ENCODE measurements at places on chromosomes 1 and 21. TPM values are rescaled to one million over a fixed set of nuclear protein-coding genes. Genes with fewer than 3 reads are reported as not detected.

Gene HSPA13
- total RNA-seq: 54.8 TPM

Gene OR2M3
- total RNA-seq: not detected

Gene INSRR
- not detected for total RNA-seq

DNA sequence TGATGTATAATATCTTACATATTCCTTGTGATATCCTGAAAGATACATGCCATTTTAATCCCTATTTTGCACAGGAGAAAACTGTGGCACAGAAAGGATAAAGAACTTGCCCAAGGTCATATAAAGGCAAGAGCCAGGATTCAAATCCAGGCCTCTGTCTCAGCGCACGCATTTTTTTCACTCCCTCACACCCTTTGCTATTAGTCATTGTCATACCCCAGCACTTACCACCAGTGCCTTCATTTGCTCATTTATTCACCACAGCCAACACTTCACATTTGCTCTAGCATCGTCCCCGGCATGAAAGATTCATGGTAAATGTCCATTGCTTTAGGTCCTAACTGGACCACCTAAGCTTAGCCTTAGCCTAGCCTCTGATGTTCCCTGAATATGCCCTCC, 14.2 kb downstream of the ALX3 start:
- DNase-seq: no peak

DNA sequence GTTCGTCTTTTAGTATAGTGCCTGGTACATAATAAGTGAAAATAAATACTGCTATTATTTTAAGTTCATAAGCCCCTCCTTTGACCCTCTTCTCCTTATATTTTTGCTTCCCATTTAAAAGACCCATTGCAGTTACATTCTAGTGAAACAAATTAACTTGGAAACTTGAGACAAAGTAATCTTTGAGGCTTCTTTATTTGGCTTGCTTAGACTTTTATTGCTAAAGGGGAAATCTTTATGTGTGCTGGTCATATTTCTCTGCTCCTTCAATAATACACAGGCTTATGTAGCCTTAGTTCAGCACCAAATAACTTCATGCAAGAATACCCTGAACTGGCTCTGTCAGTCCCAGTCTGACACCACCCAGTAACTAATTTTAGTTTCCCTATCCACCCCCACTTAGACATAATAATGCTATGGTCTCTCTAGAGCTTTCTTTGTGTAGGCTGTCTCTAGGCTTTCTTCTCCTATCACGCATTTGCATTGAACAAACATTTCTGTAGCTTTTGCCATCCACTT, 257.8 kb downstream of the OMA1 start:
- DNase-seq: no peak

DNA sequence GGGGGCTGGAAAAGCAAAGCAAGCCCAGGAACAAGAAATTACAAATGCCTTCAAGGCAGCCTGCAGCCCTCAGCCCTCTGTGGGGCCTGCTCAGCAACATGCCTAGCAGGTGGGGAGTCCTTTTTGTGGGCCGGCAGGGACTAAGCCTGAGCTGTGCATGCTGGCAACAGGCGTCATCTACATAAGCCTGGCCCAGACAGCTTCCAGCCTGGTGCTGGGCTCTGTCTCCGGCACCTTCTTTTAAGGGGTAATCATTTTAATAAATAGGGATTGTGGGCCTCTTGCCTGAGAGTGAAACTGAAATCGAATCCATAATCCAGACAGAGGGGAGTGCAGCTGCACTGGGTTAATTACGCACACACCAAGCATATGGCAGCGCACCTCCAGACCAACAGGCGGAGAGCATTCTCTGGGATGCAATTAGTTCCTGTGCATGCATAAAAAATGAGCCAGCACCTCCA, 96.6 kb downstream of the DDX20 start:
- DNase-seq: no peak

- no peak for DNase-seq
Observed at GRCh38 chr21:45123440-45123839, 49.1 kb downstream of the ADARB1 start.

- DNase-seq: peak; percentile 88
Observed at GRCh38 chr1:31705080-31705866, 1.5 kb upstream of the COL16A1 start.

- no peak for DNase-seq
Observed at GRCh38 chr1:89198081-89198480, 661 bp downstream of the GBP4 start.

- no peak for DNase-seq
Observed at GRCh38 chr1:2165646-2166045, 28.9 kb downstream of the FAAP20 start.

DNA sequence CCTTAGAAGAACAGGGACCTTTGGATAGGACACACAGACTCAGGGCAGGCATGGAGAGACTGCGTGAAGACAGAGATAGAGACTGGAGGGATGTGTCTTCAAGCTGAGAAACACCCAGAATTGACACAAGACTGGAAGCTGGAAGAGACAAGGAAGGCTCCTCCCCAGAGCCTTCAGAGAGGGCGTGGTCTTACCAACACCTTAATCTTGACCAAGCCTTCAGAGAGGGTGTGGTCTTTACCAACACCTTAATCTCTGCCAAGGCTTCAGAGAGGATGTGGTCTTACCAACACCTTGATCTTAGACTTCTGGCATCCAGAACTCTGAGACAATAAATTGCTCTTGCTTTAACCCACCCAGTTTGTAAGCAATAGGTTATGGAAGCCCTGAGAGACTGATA, 481.4 kb upstream of the VAMP3 start:
- DNase-seq: no peak

DNA sequence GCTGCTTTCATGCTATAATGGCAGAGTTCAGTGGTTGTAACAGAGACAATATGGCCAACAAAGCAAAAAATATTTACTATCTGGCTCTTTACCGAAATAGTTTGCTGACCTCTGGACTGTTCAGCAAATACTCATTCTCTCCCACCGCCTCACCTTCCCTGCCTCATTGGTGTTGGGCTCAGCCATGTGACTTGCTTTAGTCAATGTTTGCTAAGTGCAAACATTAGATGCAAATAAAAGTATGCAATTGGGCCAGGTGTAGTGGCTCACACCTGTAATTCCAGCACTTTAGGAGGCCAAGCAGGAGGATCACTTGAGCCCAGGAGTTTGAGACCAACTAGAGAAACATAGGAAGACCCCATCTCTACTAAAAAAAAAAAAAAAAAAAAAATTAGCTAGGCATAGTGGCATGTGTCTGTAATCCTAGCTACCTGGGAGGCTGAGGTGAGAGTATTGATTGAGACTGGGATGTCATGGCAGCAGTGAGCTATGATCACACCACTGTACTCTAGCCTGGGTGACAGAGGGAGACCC, 55.1 kb downstream of the RPL5 start:
- no peak for DNase-seq

DNA sequence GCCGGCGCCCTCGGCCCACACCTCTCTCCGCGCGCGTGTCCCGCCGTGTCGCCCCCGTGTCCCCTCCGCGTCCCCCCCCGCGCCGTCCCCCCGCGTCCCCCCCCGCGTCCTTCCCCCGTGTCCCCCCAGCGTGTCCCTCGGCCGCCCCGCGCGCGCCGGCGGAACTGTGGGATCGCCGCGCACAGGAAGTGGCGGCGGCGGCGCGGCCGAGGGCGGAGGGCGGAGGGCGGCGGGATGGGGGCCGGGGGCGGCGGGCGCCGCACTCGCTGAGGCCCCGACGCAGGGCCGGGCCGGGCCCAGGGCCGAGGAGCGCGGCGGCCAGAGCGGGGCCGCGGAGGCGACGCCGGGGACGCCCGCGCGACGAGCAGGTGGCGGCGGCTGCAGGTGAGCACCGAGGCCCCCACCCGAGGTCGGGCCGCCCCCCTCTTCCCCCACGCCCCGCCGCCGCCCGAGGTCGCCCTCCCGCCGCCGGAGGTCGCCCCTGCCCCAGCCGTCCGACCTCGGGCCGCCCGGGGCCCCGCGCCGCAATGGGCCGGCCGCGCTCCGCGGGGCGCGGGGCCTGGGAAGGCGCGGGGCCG, at the start of gene AGPAT3:
Gene AGPAT3, plus strand, starts transcription at position 262 of the 578 bp plus-strand sequence. CDS start 94,459 bp downstream, outside the sequence.
- peak; percentile 10 for DNase-seq

DNA sequence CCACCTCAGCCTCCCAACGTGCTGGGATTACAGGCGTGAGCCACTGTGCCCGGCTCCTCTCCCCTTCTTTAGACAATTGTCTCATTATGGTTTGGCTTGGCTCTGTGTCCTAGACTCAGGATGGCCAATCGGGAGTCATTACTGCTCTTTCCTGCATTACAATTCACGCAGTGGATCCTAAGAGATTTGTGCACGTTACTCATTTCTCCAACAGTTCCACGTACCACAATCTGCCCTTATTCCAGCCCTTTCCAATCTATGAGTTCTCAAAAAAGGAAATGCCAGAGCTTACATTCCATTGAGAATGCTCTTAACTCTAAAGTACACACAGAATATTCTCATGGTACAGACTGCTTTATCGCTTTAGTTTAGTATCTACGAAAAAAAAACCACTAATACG, 357.0 kb downstream of the GPATCH2 start:
- peak; percentile 32 for DNase-seq

- DNase-seq: no peak
Observed at GRCh38 chr1:211942583-211942982, 92.8 kb downstream of the INTS7 start.

- DNase-seq: no peak
Observed at GRCh38 chr1:36836196-36836883, 198.0 kb downstream of the GRIK3 start.

All from fibroblast of villous mesenchyme (primary cell).